ENCODE measurements at places on chromosomes 12 and 14.

- no peak for DNase-seq
These were observed 1.9 kb upstream of the DCAF5 start for GRCh38 chr14:69154779-69155178.

DNA sequence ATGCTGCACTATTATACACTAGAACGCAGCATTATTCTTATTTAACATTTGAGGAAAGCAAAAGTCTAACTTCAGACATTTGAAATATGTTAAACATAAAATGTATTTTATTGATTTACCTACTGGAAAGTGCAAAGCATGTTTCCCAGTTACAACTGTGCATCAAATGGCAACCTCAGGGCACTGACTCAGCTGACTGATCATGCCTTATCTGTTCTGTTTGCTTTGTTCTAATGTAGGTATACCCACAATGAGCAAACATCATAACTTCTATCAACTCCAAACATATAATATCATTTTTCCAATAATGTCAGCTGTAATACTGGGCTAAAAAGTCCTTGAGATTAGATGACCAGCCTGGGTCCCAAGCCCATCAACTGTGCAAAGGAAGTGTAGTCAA is 431.0 kb downstream of the FOXG1 start:
- no peak for DNase-seq

GRCh38 chr12:1702713-1703112 is 11.8 kb downstream of the ADIPOR2 start:
- no peak for DNase-seq

DNA sequence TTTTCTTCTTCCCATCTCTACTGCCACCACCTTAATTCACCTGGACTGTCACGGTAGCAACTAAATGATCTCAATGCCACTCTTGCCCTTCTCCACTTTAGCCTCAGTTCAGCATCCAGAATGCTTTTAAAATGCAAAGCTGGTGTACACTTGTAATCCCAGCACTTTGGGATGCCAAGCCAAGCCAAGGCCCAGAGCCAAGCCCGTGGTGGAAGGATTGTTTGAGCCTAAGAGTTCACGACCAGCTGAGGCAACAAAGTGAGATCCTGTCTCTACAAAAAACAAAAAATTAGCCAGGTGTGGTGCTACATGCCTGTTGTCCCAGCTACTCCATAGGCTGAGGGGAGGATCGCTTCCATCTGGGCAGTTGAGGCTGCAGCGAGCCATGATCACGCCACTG is 5.9 kb downstream of the CIPC start:
- no peak for DNase-seq

DNA sequence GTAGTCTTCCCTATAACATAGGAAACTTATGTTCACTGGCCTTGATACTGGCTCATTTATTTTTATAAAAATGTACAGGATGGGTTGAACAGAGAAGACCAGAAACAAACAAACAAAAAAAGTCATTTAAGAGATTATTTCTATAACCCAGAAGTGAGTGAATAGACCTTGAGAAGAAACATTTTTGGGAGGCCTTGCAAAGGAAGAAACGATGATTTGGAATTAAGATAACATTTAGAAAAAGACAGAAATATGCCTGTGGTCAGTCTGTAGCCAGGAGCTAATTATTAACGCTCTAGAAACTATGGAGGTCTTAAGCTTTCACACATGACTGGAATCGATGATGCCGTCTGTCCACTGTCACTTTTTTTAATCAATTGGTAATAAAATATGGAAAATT is 264.0 kb downstream of the EGLN3 start:
- DNase-seq: no peak

DNA sequence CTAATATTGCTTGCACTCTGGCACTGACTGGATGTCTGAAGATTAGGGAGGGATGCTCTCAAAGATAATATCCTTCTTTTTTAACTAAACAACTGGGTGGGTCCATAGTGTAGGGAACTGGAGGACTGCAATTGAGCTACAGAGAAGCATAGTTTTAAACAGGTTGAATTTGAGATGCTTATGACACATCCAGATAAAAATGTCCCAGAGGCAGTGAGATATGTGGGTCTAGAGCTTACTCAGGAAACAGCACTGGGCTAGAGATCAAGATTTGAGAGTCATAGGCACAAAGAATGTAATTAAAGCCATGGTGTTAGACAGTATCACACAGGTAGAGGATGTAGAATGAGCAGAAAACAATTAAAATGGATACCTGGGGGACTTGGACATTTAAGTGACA is 198.4 kb downstream of the NELL2 start:
- no peak for DNase-seq

DNA sequence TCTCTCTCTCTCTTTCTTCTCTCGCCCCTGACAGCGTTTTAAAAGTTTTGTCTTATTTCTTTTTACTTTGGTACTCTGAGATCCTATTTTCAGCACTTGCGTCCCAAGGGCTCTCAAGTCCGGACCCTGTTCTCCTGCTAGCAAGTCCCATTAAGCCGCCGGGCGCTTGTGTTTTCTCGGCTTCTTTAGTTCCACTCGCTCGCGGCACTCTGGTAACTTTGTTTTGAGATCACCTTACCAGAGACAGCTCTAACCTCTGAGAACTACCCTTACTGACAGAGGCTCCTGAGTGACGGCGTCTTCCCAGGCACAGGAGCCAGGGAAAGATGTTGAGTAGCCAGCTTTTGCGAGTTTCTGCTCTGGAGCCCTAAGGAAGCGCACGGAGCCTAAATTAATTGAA is 2.7 kb upstream of the MYF5 start:
- no peak for DNase-seq

Data from NCI-H1436 treated with DMSO at 0.1 percent for 48 hours (cell line).